HS-27A (cell line): ENCODE measurements at places on chromosomes 12 and 14.

DNA sequence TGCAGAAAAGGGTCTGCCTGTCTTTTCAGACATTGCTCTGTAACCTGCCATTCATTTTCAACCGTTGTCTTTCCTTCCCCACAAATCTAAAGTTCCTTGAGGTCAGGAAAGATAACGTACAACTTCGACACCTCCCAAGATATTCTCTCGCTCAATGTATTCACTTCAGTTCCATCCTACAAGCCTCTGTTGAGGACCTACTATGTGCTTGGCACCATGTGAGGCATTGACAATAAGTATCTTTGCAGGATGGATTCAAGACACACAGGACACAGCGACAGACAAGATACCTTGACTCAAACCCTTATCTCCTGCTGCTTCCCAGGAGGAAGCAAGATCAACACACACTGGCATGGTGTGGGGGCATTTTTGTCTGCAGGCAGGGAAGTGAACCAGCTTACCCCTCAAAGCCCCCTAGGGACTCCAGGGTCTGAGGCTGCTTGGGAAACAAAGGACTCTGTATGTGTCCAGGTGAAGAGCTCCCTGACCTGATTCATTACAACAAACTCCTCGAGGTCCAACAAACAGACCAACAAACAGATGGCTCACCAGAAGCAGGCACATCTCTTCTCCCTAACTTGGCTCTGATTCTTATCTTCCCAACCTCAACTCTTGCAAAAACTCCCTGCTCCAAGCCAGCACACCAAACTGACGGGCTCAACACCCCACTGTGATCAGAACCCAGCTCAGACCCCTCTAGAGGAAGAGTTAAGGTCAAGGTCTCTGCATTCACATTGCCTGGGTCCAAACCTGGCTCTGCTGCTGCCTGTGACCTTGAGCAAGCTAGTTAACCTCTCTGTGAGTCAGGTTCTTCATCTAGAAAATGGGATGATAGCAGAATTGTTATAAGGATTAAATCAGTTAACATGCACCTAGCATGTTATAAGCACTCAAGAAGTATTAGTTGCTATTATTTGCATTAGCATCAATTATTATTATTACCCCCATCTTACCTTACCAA, 6.3 kb downstream of the NUAK1 start:
- no peak for DNase-seq

- no peak for DNase-seq
Observed at GRCh38 chr12:7542813-7543212, 39.2 kb upstream of the CD163 start.

GRCh38 chr12:16972923-16973770, 367.2 kb upstream of the LMO3 start:
- no peak for DNase-seq

DNA sequence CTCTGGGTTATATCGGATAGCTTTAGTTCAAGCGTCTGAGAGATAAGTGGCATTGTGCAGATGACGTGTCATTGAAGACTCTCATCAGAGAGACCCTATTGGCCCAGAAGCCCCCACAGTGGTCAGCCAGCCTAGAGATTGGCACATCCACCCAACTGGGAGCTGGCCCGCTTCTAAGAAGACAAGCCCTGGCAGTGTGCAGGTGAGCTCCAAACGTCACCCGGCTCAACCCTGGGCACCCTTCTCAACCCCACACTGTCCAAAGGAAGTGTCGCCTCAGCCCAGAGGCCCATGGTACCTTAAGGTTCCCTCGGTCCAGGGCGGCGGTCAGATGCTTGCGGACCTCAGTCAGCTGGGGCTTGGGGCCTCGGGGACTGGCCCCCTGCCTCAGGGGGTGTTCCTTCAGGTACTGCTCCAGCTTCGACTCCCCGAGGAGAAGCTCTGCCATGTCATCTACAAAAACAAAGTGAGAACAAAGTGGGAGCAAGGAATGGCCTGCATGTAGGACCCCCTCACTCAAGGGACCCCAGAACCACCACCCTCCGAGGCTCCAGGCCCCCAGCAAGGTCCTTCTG, 30.3 kb downstream of the TTC7B start:
- DNase-seq, result no peak

DNA sequence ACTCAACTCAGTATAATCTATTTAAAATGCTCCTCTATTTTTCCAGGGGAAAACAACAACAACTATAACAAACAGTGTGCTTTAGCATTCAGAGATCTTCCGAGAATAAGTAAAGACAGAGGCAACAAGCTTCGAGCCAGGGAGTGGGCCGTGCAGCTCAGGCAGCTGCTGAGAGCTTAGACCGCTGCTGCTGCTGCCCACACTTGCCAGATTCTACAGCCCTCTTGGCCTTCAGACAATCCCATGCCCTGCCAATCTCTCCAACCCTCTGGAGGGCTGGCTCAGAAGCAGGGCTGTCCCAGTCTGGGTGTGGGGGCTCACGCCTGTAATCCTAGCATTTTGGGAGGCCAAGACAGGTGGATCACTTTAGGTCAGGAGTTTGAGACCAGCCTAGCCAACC, 23.4 kb upstream of the ELK3 start:
- DNase-seq, result no peak

DNA sequence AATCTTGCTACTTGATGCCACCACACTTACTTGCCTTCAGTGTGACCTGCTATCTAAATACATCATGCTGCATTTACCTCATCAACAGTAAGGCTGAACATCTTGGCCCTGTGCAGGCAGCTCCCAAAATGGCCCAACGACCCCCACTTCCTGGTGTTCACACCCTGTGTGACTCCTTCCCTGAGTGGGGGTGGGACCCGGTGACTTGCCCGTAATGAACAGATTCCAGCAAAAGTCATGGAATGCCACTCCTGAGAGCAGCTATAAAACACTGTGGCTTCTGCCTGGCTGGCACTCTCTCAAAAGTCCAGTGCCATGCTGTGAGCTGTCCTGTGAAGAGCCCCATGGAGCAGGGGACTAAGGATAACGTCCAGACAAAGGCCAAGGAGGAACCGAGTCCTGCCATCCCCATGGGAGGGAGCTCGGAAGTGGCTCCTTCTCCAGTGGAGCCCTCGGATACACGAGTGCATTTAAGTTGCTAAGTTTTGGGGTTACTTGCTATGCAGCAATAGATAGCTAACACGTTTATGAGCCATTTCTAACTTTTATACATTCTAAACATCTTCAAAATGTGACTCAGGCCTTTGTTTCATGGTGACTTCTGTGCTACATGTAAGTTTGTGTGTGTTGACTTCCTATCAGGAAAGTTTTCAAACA, 33.0 kb downstream of the P2RX2 start:
- no peak for DNase-seq

- no peak for DNase-seq
Observed at GRCh38 chr14:22464422-22465142, 124.4 kb downstream of the DAD1 start.

GRCh38 chr14:50800032-50800431, 30.9 kb downstream of the NIN start:
- DNase-seq, result no peak

GRCh38 chr14:92456215-92457015, 57.2 kb upstream of the RIN3 start:
- no peak for DNase-seq

DNA sequence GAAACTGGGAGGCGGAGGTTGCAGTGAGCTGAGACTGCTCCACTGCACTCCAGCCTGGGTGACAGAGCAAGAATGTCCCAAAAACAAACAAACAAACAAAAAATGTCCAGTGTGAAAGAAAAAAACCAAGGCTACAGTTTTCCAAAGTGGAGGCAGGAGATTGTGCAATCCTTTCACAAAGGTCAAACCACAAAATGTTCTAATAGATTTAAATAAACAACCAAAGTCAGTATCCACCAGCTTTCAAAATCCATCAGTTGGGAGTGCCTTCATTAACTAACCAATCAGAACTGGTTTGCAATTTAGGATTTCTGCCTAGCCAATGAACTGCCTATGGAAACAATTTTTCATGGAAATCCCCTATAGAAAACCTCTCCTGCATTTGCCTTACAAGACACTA, 52.3 kb upstream of the TRIM9 start:
- no peak for DNase-seq

DNA sequence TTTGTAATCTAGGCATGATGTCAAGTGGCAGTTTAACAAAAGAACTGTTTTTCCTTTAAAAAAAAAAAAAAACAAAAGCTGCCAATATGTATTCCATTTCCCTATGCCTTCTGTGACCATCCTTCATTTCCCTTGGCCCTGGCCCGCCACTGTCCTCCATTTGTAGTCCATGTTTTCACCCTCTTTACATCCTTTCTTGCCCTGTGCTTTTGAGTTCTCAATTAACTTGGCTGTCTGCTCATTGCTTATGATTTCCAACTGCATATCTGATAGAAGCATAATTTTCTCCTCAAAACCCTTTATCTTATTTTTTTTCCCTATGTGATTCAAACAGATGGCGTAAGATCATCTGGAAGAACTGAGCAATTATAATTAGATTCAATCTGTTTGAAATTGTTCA, 297.5 kb downstream of the NAV3 start:
- DNase-seq, result no peak

GRCh38 chr14:105929327-105930081, 403.1 kb downstream of the TMEM121 start:
- DNase-seq, result no peak

GRCh38 chr14:68692916-68693771, 99.7 kb downstream of the ZFP36L1 start:
- no peak for DNase-seq

DNA sequence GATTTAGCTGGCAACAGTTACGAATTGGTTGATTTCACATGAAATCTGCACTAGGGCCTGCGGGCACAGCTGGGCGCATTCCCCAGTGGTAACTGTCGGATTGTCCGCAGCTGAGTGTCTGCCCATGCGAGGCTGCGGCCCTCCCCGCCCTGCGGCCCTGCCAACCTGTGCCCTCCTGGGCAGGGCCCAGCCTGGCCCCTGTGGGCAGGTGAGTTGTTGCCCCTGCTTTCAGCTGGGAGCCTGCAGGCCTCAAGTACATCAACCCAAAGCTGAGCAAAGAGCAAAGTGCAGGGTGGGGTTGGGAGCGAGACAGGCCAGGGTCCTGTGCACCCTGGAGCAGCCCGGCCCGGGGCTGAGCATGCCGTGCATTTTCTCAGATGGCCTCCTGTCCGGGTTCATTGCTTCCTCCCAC, 89.1 kb downstream of the ADGRD1 start:
- no peak for DNase-seq

DNA sequence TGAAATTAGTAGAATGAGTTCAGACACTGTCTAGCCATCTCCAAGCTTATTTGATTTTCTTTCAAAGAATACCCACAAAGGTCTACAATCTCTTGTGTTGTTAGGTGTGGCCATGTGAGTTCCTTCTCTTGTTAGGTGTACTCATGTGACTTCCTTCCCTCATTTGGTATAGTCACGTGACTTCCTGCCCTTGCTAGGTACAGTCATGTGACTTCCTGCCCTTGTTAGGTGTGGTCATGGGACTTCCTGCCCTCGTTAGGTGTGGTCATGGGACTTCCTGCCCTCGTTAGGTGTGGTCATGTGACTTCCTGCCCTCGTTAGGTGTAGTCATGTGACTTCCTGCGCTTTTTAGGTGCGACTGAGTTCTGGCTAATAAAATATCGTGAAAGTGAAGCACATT, 179.6 kb downstream of the TMX1 start:
- no peak for DNase-seq

- no peak for DNase-seq
Observed at GRCh38 chr12:66573605-66574004, 105.3 kb downstream of the GRIP1 start.

GRCh38 chr12:64571411-64571810, 38.9 kb upstream of the RASSF3 start:
- no peak for DNase-seq

DNA sequence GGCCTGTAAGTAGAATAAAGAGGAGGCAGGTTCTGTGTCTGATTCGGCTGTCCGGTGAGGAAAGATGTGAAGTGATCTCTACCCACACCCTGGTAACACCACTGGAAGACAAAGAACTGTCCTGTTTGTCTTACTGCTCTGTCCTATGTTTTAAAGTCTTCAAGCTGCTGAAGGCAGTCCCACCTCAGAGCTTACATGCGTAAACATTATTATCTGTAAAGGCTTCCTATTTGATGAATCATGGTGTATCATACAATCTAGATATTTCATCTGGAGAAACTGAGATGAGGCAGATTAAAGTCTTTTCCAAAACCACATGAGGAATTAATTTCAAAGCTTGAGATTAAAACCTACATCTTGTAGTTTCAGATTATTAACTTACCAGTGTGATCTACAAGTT, 427.6 kb downstream of the ZFP36L1 start:
- DNase-seq, result no peak

DNA sequence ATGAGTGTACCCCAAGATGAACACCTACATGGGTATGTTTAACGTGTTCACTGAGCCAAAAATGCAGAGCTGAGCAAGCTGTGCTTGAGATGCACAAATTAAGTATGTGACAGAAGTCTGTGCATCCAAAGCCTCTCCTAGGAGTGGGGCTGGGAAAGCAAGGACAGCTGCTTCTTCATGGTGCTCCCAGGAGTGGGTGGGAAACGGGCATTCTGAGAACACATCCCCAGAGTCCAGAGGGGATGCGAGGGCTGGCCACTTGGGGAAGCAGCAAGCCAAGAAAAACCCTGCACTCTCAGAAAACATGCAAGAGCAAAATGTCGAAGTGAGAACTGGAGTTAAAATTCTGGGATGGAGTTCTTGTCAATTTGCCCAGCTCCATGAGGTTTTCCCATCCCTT, 414.3 kb downstream of the BCAT1 start:
- no peak for DNase-seq

GRCh38 chr12:68425998-68426397, 93.8 kb upstream of the MDM1 start:
- no peak for DNase-seq

- no peak for DNase-seq
Observed at GRCh38 chr12:89873745-89874144, 165.1 kb upstream of the ATP2B1 start.

GRCh38 chr14:52077256-52077979, 8.6 kb upstream of the NID2 start:
- no peak for DNase-seq

GRCh38 chr14:55341781-55342180, 69.8 kb downstream of the ATG14 start:
- DNase-seq, result no peak

DNA sequence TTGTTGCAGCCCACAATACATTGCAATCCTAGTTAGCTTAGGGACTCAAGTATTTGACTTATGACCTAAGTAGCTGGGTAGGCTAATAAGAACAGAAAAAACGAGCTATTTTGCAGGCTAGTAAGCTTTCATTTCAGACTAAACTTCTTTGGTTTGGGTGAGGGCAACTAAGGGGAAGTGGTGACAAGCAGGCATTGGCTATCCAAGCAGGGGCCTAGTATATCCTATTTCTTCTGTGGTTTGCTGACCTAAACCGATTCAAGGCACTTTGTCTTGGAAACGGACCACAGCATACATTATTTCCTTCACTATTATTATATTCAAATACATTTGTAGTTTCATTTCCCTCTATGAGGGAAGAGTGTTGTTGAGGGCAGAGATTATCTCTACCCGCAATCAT, 21.6 kb upstream of the SLC5A8 start:
- DNase-seq, result no peak

DNA sequence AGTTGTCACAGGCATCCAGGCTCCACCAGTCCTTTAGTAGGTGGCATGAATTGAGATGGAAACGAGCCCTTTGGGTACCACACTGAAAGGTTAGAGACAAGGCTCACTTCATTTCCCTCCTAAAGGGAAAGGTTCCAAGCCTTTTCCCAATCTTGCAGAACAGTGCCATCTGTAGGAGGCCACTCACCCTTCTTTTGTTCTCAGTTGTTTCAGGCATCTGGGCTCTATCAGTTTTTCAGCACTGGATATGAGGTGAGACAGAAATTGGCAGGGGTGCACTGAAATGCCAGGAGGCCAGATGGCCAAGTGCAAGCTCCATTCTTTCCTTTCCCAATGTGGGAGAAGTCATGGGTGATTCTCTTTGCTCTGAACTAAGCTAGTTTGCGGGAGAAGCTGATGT, 15.2 kb downstream of the FBXO33 start:
- DNase-seq, result no peak

GRCh38 chr12:92745856-92746550, 43.2 kb downstream of the PLEKHG7 start:
- peak; percentile 92 for DNase-seq
